ENCODE measurements at places on chromosomes 1 and 21.

DNA sequence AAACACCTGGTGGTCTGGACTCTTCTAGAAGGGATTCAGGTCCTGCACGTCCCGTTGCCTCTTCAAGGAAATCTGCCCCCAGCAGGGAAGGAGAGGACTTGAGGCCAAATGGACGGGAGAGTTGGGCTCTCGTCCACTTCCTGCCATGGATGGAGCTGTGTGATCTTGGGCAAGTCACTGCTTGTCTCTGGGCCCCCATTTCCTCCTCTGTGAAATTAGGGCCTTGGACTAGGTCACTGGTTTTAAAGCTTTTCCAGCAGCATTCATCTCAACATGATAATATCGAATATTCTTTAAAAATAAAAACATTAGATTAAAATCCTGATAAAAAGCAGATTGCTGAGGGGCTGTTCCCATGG lies 26.9 kb downstream of the LHX4 start:
- no peak for DNase-seq

GRCh38 chr1:153985941-153986761 lies at the start of gene RAB13:
Gene RAB13 (minus strand): TSS chr1:153986339. CDS start chr1:153986236, 103 bp downstream.
- DNase-seq, result peak; percentile 72

- DNase-seq, result peak; percentile 65
Observed at GRCh38 chr1:29931477-29932175, 695.3 kb downstream of the PTPRU start.

- DNase-seq, result peak; percentile 51
Observed at GRCh38 chr1:62784509-62785365, 805 bp downstream of the ATG4C start.

- no peak for DNase-seq
Observed at GRCh38 chr1:163147019-163147418, 55.7 kb downstream of the RGS5 start.

- DNase-seq, result no peak
Observed at GRCh38 chr1:78142736-78143135, 97.0 kb downstream of the GIPC2 start.

GRCh38 chr1:178048426-178048825 lies 45.5 kb upstream of the RASAL2 start:
- no peak for DNase-seq

DNA sequence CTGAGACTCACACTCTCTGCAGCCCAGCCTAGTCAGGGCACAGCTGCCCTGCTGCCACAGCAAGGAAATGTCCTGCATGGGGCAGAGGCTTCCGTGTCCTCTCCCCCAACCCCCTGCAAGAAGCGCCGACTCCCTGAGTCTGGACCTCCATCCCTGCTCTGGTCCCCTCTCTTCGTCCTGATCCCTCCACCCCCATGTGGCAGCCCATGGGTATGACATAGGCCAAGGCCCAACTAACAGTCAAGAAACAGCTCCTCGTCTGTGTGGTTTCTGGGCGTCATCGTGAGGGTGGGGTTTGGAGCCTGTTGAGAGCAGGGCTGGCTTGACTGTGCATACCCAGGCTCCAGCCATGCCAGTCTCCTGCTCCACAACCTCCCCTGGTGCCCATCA lies 19.5 kb downstream of the FAAH start:
- DNase-seq, result no peak

GRCh38 chr1:43605766-43606165 lies 44.2 kb upstream of the KDM4A start:
- DNase-seq, result no peak

GRCh38 chr1:43445606-43446387 lies 7.9 kb downstream of the HYI start:
- DNase-seq, result no peak

DNA sequence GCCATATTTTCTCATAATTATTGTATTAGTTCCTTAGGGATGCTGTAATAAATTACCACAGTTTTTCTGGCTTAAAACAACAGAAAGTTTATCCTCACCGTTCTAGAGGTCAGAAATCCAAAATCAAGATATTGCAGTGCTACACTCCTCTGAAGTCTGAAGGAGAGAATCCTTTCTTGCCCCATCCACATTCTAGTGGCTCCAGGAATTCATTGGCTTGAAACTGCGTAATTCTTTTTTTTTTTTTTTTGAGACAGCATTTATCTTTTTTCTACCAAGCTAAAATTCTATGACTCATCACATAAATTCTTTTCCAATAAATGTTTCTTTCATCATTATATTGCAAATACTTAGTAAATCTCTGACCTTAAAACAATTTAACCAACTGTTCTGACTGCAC lies 451.0 kb upstream of the RGS18 start:
- DNase-seq, result no peak

GRCh38 chr1:115255154-115255553 lies 82.9 kb downstream of the NGF start:
- no peak for DNase-seq

DNA sequence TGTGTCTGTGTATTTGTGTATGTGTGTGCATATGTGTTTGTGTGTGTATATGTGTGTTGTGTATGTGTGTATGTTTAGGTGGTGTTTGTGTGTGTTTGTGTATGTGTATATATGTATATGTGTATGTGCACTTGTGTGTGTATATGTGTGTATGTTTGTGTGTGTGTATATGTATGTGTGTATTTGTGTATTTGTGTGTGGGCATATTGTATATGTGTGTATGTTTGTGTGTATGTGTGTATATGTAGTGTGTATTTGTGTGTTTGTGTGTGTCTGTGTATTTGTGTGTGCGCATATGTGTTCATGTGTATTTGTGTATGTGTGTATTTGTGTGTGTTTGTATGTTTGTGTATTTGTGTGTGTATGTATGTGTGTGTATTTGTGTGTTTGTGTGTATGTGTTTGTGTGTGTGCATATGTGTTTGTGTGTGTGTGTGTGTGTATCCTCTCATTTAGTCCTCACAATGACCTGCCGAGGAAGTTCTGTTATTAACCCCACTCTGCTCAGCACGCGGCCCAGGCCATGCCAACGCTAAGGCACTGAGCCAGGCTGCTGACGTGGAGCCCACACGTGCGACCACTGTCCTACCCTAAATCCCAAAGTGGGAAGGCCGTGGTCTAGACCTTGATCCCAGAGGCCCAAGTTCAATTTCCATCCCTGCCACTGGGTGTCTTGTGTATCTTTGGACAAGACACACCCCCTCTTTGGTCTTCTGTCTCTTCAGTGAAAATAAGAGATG lies 43.2 kb upstream of the TMEM51 start:
- DNase-seq, result no peak

- no peak for DNase-seq
Observed at GRCh38 chr1:19689856-19690255, 25.2 kb downstream of the HTR6 start.

DNA sequence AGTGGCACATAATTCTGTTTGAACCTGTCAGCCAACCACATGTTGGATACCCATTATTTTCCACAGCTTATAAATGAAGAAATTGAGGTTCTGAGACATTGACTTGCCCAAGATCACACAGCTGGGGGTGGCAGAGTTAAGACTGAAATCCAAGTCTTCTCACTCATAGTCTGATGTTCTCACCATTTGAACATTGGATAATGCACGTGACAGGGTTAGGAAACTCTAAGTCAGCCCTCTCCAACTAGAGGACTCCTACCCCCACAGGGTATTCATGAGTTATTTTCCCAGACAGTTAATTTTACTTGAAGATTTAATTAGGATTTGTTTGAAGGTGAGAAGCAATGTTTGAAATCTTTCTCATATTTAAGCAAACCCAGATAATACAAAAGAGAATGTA lies 38.1 kb upstream of the C1orf105 start:
- DNase-seq, result no peak

DNA sequence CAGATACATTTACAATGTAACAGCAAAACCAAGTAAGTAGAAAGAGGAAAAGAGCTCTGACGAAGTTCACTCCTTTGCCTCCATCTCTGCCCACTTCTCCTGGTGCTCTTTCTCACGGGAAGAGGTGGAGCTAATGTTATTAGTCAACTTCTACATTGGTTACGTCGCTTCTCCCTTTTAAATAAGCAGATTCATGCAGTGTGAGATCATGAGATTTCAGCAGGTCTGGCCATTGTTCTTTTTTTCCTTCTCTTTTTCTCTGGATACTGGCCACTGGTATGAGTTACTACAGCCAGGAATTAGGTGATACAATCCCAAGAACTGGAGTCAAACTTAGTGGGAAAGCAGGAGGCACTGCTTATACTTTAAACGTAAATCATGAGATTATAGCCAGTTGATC lies 207.1 kb downstream of the AKT3 start:
- DNase-seq, result no peak

DNA sequence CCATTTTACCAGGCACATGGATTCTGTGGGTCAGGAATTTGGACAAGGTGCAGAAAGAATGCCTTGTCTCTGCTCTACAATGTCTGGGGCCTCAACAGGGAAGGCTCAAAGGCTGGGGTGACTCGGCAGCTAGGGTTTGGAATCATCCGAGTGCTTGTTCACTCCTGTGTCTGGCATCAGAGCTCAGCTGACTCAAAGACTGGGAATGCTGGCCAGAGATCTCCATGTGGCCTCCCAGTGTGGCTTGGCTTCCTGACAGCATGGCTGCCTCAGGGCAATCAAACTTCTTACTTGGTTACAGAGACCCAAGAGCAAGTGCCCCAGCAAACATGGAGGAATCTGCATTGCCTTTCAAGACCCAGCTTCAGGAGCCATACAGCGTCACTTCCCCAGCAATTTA lies 110.5 kb downstream of the TOMM20 start:
- no peak for DNase-seq

DNA sequence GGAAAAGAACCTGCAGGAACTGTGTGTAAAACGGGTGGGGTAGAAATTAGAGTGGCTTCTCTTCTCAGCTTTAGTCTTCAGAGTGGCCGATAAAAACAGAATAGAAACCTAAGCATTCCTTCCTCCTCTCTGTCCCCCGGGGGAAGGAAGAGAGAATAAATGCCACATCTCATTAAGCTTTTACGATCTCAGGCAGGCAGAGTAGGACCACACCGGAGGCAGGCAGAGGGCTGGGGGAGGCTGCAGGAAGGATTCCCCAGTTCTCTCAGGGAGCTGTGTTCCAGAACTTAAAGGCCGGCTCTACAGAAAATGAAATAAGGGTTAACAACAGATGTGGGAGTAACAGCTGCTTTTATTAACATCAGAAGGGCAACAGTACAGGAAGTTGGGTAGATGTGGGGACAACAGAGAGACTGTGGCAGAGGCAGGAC lies 24.5 kb upstream of the MEF2D start:
- DNase-seq, result no peak

DNA sequence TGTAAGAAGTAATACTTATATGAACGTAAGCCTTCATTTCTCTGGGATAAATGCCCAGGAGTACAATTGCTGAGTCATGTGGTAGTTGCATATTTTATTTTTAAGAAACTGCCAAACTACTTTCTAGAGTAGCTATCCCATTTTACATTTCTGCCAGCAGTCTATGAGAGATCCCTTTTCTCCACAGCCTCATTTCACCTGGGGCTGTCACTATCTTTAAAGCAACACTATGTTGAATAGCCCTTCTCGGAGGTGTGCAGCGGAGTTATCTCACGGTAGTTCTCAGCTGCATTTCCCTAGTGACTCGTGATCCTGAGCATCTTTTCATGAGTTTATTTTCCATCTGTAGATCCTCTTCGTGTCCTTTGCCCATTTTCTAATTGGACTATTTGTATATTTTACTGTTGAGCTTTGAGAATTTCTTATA lies 93.4 kb downstream of the ADARB1 start:
- DNase-seq, result no peak

DNA sequence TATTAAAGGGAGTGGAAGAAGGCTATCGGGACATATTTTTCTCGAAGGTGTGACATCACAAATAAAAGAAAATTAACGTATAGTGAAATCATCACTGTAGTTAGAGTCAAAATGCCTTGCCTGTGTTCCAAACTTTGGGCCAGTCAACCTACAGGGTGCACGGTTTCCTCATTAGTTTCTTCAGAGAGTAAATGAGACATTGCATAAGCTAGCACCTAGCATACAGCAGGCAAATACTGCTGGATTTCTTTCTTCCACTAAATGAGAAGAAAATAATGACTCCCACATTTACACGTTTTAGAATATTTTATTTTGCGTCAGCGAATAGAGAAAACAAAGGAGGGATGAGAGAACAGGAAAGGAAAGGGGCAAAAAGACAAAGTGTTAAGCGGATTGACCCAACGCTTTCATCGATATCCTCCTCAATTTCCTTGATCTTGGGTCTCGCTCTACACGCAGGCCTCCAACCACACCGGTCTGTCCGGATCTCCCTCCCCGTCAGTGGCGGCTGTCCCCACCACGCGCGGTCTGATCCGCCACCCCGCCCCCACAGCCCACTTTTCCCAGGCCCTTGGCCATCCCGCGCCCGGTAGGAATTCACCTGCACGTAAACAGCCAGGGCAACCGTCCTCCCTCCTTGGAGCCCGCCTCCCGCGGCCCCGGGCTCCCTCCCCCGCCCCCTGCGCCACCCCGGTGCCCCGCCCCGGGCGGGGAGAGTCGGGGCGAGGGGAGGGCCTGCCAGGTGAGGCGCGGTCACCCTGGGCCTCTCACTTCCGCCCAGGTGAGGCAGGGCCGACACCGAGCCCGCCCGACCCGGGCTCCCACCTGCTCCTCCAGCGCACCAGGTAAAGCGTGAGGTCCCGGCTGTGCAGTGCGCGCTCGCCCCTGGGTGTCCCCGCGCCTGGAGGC lies at the start of gene PATJ:
TSS of gene PATJ (plus strand) at position 770 of the 909 bp plus-strand sequence. CDS start 20,413 bp downstream, outside the sequence.
- DNase-seq, result peak; percentile 60

DNA sequence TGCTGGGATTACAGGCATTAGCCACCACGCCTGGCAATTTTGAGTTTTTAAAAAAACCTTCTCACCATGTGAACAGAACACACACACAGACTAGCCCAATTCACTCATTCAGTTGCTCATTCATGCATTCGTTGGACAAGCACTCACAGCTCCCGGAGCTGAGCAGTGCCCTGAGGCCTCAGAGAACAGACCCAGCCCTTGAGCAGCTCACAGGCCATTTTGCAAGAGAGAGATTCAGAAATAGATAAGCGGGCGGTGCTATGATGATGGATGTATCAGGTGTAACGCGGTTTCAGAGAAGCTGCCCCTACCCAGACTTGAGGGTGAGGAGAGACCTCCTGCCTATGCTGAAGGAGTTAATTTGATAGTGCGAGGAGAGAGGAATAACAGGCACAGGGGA lies 18.6 kb downstream of the PTAFR start:
- DNase-seq, result no peak

DNA sequence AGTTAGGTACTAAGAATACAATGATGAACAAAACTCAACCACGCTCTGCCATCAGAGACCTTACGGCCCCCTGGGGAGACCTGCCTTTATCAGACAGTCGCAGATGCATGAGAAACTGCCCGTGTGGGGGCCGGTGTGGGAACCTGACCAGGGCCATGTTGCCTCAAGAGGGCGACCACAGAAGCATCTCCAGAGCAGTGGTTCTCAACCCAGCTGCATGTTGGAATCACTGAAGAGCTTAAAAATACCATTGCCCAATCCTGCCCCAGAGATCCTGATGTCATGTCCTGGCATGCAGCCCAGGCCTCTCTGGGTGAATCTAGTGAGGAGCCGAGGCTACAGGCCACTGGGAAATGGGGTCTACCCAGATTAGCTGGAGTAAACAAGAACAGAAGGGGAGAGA lies 108.7 kb downstream of the PRDM2 start:
- no peak for DNase-seq

Measured in putamen (tissue), 1 donor.